ENCODE measurements at places on chromosomes 5 and 9. TPM values are rescaled to one million over a fixed set of nuclear protein-coding genes. Genes with fewer than 3 reads are reported as not detected.

DNA sequence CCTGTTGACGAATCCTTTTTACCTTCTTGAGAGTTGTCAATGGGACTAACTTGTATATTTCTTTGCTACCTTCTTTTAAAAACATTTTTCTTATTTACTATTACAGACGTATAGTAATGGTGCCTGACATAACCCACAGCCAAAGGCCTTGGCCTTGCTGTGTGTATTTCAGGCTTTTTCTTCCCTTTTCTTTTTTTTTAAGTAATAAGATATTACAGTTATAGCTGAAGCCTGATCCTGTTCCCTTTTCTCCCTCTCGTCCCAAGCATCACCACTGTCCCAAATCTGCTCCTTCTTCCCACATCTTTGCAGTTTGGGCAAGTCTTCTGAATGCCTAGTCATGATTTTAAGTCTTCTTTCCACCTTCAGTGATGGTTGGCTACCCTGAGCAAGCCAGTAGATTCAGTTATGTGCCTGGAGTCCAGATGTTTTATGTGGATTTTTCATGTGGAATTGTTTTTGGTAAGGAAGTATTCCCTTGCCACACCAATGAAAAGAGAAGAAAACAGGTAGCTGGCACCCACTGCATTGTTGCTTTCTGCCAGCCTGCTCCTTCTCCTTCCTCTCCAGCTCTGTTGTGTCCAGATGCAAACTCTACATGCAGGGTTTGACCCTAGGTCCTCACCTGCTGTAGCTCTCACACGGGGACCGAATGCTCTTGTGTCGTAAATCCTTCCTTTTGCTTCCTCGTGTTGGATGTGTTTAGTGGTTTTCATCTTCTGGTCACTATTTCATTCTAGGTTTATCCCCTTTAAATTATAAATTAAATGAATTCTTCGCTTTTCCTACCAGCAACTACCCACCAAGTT lies 26.5 kb downstream of the ABL1 start:
- H3K36me3 ChIP-seq = peaks cover 26% of the 10 kb centered on the region
- no peak overlapping the region for H3K4me3 ChIP-seq
- no peaks in the 10 kb centered on the region for H3K27me3 ChIP-seq
- H3K27ac ChIP-seq = peak overlapping the region; percentile 85

- H3K4me3 ChIP-seq = no peak overlapping the region
- peak; percentile 74 for DNase-seq
- H3K4me1 ChIP-seq = no peaks in the 10 kb centered on the region
- peaks cover 16% of the 10 kb centered on the region for H3K27me3 ChIP-seq
- no peaks in the 10 kb centered on the region for H3K36me3 ChIP-seq
These were observed 16.6 kb upstream of the HEMGN start for GRCh38 chr9:97954550-97954989.

The NME5 gene
- total RNA-seq = not detected

The SLC6A3 gene
- total RNA-seq = not detected

The PTAR1 gene
- 16.9 TPM for total RNA-seq

The ACER2 gene
- 50.0 TPM for total RNA-seq

The OR2K2 gene
- total RNA-seq = not detected

All from stomach (tissue), 19 donors.